H4 (cell line): ENCODE measurements at places on chromosomes 3 and 15.

- no peak for DNase-seq
These were observed 74.8 kb upstream of the NAALADL2 start for GRCh38 chr3:174784206-174784934.

DNA sequence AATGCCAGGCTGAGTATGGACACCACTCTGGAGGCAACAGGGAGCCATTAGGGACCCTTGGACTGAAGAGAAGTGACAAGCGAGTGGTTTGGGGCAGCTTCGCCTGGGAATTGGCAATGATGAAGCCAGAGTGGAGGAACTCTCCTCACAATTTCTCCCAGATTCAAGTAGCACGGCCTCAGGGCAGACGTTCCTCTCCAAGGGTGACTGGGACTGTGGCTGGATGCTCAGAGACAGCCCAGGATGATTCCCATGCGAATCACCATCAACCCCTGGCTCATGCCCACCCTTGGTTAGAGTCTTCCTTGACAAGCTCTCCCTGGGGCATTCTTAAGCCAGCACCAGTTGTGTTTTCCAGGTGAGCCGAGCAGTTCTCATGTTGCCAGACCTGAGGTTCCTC, 16.3 kb upstream of the DOCK3 start:
- no peak for DNase-seq

GRCh38 chr15:66849393-66849745, 147.3 kb downstream of the SMAD6 start:
- DNase-seq: no peak

GRCh38 chr3:2354702-2355101, 256.0 kb downstream of the CNTN4 start:
- DNase-seq: peak; percentile 93

GRCh38 chr3:188841906-188842305, 329.9 kb upstream of the TPRG1 start:
- DNase-seq: no peak
